Frontal cortex (tissue), 4 donors: ENCODE measurements at places on chromosomes 5 and 9. TPM values are rescaled to one million over a fixed set of nuclear protein-coding genes. Genes with fewer than 3 reads are reported as not detected.

- DNase-seq: no peak
Measured at GRCh38 chr5:4413996-4414395, 726.1 kb upstream of the ADAMTS16 start.

DNA sequence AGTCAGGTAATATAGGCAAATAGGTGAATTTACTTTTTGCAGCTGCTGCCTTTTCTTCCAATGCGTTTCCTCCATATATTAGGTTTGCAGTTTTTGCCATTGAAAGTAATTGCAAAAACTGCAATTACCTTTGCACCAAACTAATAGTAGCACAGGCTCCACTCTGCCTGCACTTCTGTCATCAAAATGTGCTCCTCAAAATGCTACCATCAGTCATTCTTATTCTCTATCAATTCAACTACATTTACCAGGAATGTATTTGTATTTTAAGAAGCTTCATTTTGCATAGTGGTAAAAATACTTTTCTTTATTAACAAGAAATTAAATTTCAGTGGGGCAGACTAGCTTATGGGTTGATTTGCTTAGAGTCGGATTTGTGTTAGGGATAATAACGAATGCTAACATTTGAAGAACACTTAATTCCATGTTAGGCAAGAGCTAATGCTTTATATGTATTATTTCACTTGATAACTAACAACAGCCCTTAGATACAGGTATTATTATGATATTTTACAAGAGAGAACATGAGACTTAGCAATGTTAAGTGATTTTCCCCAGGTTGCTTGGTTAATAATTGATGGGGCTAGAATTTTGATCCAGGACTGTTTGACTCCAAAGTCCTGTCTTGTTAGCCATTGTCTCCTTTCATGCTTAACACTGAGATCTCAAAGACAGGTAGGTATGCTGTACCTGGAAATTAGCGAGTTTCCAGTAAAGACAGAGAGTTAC, 300.4 kb downstream of the MAN2A1 start:
- no peak for DNase-seq

DNA sequence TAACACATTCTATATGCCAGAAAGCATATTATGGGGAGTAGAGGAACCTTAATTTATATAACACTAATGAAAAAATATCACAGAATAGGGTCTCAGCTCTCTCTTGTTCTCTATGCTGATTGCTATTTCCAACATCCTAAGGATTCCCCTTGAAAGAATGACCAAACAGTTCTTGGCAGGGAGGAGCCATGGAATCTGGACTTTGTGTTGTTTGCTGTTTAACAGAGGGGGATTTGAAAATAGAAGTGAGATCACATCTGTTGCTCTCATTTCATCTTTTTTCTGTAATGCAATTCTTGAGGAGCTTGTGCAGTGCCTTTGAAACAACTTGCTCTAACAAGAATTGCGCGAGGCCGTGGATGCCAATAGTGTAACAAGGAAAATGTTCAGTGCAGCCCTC, 755.3 kb downstream of the TLE1 start:
- no peak for DNase-seq

The NUTM2F gene
- total RNA-seq: not detected

- no peak for DNase-seq
Measured at GRCh38 chr9:95286151-95286550, 31.4 kb downstream of the FANCC start.

The KIF12 gene
- total RNA-seq: 0.82 TPM

DNA sequence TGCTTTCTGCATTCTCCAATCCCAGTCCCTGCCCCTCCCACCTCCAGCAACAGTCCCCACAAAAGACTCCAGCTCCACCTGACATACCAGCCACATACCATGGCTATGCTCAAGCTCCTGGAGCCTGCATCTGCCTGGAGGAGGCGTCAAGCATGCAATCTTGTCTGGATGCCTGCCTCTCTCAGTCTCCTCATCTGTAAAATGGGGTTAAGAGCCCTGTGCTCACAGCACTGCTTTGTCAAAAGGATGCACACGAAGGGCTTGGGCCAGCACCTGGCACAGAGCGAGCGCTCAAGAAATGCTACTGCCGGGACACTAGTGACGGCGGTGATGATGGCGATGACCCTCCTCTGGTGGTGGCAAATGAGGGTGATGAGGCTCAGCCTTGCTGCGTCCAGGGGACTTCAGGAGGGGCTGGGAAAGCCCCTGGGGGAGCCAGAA, 202.9 kb upstream of the IER5L start:
- DNase-seq: no peak

DNA sequence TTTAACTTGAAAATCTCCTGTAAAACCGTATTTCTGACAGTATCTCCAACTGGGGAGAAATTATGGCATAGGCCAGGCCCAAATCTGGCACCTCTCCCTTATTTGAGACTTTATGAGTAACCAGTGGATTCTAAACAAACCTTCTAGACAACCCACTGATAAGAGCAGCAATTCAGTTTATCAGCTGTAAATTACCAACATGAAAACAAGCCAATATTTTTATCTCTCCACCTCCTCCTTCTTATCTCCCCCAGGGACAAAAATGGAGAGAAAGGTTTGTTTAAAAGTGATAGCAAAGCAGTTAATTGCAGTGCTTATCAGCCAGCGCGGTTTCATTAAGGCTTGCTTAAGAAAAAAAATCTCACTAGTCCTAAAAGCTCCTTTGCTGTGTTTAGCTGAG, 53.8 kb downstream of the KCNV2 start:
- no peak for DNase-seq

The CCL28 gene
- total RNA-seq: 0.41 TPM

The FOXD4L3 gene
- total RNA-seq: not detected

The TMEM174 gene
- not detected for total RNA-seq

The TMC1 gene
- 0.82 TPM for total RNA-seq
